ENCODE measurements at places on chromosomes 12 and 14. TPM values are rescaled to one million over a fixed set of nuclear protein-coding genes. Genes with fewer than 3 reads are reported as not detected.

Gene AQP2
- total RNA-seq: not detected

Gene CDC42BPB
- 57.6 TPM for total RNA-seq

Gene TAS2R50
- total RNA-seq: 2.4 TPM

Gene KLRD1
- total RNA-seq: under 0.01 TPM

Gene DBX2
- total RNA-seq: not detected

Gene MAP3K9
- total RNA-seq: 0.14 TPM

Gene HOXC11
- total RNA-seq: 0.14 TPM

Gene MORN3
- 0.65 TPM for total RNA-seq

Gene KLRK1
- total RNA-seq: not detected

Gene GRIN2B
- total RNA-seq: 0.14 TPM

Gene GALNT9
- total RNA-seq: 0.14 TPM

Gene TAS2R9
- not detected for total RNA-seq

Gene FLRT2
- 8.0 TPM for total RNA-seq

Gene DHRS4
- total RNA-seq: 49.8 TPM

Gene KIF21A
- 3.6 TPM for total RNA-seq

Gene KRT5
- total RNA-seq: 1.3 TPM

Gene ARL6IP4
- total RNA-seq: 157 TPM

Gene KRT74
- total RNA-seq: not detected

Gene NOS1
- total RNA-seq: not detected

Gene PAH
- not detected for total RNA-seq

Gene SYNDIG1L
- not detected for total RNA-seq

Gene NTF3
- 0.09 TPM for total RNA-seq

Gene CELA1
- not detected for total RNA-seq

Gene FGD4
- total RNA-seq: 6.0 TPM

Gene OR6C65
- not detected for total RNA-seq

Gene DCP1B
- 7.3 TPM for total RNA-seq

Gene POTEM
- not detected for total RNA-seq

Gene TRHDE
- 3.5 TPM for total RNA-seq

Gene OR6C3
- not detected for total RNA-seq

Gene FERMT2
- total RNA-seq: 118 TPM

Gene LRP1-AS
- not detected for total RNA-seq

Gene APOLD1
- 3.3 TPM for total RNA-seq

Gene CDCA3
- 2.0 TPM for total RNA-seq

Gene METAP2
- 73.4 TPM for total RNA-seq

Gene CFAP54
- 1.4 TPM for total RNA-seq

Gene PRH2
- 0.18 TPM for total RNA-seq

Gene SOAT2
- total RNA-seq: not detected

Gene GALNT8
- 0.18 TPM for total RNA-seq

Gene TAMALIN
- 6.5 TPM for total RNA-seq

Gene DLK1
- not detected for total RNA-seq

Gene ATG101
- 101 TPM for total RNA-seq

Gene PTPRO
- total RNA-seq: 1.3 TPM

Gene NTN4
- total RNA-seq: 47.8 TPM

Gene PLEKHG3
- total RNA-seq: 5.0 TPM

Gene PXMP2
- 16.8 TPM for total RNA-seq

Gene RAD9B
- total RNA-seq: 0.46 TPM

Gene CCDC175
- not detected for total RNA-seq

Gene JPH4
- total RNA-seq: not detected

Gene GLI1
- 0.18 TPM for total RNA-seq

Gene KRT82
- total RNA-seq: not detected

Gene CLEC6A
- total RNA-seq: not detected

Gene DENND5B
- 6.7 TPM for total RNA-seq

Gene C12orf56
- total RNA-seq: 0.28 TPM

Gene NDUFB1
- 253 TPM for total RNA-seq

Gene DTD2
- 53.6 TPM for total RNA-seq

Gene VRTN
- total RNA-seq: not detected

Data from smooth muscle cell of bladder (primary cell).